Stimulated activated CD4-positive, alpha-beta T cell treated with anti-CD3 and anti-CD28 coated beads, Interleukin-1b, Interleukin-23, amount 100 ng/mL, for 48 hours (primary cell): ENCODE measurements at places on chromosomes 7 and 10.

DNA sequence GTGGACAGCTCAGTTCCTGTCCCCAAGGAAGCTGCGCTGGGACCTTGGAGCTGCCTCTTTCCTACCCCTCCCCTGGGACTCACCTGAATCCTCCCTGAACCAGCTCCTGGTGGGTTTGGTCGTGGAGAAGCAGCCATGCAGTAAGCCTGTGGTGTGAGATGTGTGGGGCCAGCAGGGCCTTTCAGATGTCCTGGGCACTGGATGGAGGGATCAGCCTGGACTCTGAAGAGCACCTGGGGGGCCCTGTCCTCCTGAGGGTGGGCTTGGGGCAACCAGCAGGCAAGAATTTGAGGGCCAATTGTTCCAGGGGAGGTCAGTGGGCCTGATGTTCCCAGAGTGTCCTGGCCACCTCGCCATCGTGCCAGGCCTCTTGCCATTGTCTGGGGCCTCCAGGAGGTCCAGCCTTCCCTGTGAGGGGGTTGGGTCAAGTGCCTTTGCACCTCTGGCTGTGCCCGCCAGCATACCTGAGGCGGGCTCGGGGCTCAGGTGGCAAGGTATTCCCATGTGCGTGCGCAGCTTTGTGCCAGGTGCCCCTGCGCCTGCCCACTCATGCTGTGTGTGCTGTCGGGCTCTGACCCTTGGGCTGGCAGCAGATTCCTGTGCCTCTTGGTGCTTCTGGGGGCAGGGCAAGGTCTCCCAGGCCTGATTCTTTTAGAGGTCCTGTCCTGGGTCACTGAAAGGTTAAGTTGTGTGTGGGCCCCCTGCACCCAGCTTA lies 7.3 kb downstream of the TRIM8 start:
- DNase-seq, result no peak

- no peak for DNase-seq
These were observed 48.5 kb upstream of the TMEM106B start for GRCh38 chr7:12162415-12163113.

DNA sequence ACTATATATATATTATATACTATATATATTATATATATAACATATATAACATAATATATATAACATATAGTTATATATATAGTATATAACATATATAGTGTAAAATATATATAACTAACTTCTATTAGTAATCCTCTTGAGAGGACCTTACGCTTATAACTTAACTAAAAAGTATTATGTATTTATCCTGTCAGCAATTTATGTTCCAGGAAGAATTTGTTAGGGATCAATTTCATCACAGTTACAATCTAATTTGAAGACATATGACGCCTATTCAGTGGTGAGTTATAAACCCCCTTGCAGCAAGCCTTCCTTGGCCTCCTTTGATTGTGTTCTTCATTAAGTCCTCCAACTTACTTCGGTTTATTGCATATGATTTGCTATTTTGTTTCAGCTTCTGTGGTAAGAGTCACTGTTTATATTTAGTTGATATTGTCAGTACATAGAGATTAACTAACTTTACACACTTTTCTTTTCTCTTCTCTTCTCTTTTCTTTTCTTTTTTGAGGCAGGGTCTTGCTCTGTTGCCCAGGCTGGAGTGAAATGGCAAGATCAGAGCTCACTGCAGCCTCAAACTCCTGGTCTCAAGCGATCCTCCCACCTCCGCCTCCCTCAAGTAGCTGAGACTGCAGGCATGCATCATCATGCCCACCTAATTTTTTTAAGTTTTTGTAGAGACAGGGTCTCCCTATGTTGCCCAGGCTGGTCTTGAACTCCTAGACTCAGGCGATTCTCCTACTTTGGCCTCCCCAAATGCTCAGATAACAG lies 59.7 kb downstream of the ANKRD61 start:
- DNase-seq, result no peak

DNA sequence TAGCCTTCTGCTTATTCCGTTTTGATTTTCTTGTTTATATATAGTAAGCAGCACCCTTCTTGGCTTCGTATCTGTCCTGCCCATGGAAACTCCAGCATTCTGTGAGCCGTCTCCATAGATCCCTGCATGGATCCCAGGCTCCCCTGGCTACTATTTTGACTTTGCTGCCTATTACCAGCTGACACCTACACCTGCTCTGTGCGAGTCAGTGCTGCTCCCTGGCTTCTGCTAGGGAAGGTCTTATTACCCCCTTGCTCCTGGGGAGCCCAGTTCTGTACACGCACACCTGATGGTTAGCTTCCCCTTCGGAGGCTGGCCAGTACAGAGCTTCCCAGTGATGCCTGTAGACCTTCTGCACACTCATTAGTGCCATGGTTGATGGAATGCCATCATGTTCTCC lies 35.4 kb downstream of the NACAD start:
- DNase-seq, result no peak

GRCh38 chr7:10677668-10678232 lies 295.9 kb upstream of the PHF14 start:
- no peak for DNase-seq

- no peak for DNase-seq
These were observed 242.2 kb downstream of the HGF start for GRCh38 chr7:81527651-81528050.

DNA sequence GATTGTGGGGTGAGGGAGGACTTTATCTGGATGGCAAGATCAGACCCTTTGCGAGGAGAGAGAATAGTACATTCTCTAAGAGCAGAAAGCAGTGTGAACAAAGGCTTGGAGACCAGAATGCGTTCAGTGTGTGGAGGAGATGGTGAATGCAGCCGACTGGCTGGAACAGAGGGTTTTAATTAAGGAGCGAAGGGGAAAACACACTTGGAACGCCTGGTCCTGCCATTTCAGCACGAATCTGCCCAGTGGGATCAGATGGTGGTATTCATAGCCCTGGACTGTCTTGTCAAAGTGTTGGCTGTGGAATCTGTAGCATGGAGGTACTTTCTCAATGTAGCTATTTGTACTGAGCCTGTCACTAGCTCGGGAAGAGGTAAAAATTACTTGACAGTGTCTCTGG lies 260.9 kb downstream of the SLC25A13 start:
- DNase-seq, result no peak
